ENCODE measurements at places on chromosomes 3 and 15.

DNA sequence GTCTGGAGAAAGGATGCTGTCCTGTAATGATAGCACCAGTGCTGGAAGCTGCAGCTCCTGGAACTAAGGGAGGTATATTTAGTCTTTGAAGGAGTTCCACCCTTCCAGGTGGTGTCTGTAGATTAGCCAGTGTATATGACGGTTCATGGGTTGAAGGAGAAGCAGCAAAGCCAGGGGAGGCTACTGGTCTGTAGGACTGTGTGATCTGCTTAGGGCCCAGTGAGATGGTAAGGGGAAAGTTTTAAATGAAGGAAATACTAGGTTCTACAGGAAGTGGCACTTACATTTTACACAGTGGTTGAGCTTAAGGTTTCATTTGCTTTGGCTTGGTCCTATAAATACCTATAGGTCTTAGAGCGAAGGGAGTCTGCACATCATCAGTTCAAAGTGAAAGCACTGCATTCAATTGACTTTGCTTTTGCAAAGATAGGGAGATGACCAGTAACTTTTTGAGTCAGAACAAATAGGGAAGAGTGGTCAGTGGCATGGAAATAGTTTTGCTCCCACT is 5.6 kb downstream of the SLC25A38 start:
- no peak for DNase-seq

DNA sequence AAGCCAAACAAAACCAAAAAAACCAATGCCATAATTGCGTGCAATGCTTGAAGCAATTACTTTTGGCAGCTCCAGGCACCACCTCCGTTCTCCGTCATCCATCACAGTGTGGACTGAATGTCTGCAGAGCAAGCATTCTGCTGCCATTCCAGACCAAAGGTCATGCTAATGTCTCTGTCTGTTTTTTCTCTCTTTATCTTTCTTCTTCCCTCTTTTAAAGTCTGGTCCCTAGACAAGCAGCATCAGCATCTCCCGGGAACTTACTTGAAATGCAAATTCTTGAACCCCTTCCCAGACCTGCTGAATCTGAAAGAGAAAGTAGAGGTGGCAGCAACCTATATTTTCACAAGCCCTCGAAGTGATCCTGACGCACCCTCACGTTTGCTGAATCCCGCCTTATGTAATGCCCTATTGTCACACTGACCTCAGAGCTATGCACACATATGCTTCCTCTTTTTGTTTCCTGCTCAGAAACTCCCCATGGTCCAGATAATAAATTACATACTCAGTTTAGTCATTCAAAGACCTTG is 297.3 kb upstream of the PROK2 start:
- no peak for DNase-seq

GRCh38 chr15:70509282-70509662 is 254.1 kb downstream of the UACA start:
- no peak for DNase-seq

DNA sequence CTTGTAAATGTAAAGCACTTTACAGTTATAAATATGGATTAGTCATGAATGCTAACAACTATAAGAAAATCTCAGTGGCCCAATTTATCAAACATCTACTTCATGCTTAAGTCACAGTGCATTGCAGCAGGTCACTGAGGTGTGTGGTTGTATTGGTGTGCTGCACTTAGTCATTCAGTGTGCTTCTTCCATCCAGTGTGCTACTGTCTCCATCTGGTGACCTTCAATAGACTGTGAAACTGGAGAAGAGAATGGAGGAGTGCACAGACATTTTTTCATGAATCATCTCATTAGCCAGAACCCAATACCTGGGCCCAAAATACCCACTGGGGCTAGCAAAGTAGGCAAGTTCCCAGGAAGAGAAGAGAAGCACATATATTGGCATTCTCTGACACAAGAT is 199.6 kb downstream of the SHOX2 start:
- no peak for DNase-seq

DNA sequence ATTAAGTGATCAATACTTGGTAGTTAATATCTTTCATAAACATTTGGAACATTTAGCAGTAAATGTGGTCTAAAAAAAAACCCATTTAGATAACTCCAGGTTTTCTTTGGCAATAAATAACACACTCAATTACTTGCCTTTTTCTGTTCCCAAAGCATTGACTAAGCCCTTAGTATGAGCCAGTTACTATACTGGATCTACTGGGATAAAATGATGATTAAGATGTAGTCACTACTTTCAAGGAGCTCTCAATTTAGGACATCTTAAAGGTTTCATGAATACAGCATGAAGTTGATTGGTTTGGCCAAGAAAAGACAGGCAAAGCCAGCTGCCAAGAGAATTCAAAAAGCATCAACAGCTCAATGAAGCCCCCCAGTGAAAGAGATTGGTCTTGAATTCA is 250.9 kb downstream of the EPHA3 start:
- no peak for DNase-seq

Measured in stimulated activated CD4-positive, alpha-beta T cell treated with anti-CD3 and anti-CD28 coated beads, Interleukin-2, amount 100 ng/mL, for 24 hours (primary cell).